ENCODE measurements at places on chromosomes 5 and 9.

DNA sequence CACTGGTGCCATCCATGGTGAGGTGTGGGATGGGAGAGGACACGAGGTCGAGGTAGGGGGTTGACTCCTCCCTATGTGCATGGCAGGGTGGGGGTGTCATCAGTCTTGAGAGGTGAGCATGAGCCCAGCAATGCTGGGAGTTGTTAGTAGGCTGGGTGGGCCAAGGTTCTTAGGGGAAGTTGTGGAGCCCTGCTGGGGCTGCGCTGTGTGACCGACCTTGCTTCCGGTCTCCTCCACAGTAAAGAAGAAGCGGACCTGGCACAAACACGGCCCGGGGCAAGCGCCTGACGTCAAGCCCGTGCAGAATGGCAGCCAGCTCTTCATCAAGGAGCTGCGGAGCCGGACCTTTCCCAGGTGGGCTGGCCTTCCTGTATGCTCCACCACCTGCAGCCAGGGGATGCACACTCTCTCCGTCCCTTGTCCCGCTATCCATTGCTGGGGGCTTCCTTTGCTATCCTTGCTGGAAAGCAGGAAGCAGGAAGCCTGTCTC is 59.8 kb downstream of the PHF2 start:
- no peak for DNase-seq

- DNase-seq = no peak
Measured at GRCh38 chr5:150498501-150498900, 9.4 kb upstream of the NDST1 start.

- no peak for DNase-seq
Measured at GRCh38 chr5:123814801-123815470, 303.0 kb downstream of the CSNK1G3 start.

GRCh38 chr9:37778534-37778933 is 6.3 kb downstream of the EXOSC3 start:
- DNase-seq = no peak

DNA sequence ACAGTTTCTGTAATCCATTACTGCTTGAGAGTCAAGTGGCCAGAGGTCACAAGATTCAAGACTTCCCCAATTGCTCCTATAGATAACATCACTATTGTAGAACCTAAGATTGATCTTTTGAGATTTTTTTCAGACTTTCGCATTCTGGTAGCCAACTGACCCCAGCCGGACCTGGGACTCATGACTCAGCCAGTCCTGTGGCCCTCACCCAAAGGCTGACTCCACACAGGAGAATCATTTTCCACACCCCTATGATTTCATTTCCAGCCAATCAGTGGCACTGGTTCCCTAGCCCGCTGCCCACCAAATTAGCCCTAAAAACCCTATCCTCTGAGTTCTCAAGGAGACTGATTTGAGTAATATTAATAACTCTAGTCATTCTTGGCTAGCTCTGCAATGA is 36.2 kb downstream of the TARS1 start:
- no peak for DNase-seq

- no peak for DNase-seq
Measured at GRCh38 chr5:3120028-3120427, 368.6 kb upstream of the IRX2 start.

DNA sequence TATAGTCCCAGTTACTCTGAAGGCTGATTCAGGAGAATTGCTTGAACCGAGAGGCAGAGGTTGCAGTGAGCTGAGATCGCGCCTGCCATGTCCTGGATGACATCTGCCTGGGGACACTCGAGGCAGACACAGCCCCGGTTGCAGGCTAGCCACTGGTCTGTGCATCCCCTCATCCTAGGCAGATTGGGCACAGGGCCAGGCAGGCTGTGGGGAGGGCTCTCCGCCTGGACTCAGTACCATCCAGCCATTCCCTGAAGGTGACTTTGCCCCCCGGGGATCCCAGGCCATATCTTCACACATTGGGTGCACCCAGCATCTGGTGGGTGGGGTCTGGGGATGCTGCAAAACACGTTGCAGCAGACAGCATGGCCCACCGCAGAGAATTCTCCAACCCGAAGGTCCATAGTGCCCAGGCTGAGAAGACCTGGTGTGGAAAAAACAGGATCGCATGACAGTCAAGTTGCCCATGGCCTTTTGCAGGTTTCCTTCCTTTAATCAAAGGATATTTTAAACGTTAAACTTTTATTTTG is 50.9 kb upstream of the SUSD3 start:
- no peak for DNase-seq

DNA sequence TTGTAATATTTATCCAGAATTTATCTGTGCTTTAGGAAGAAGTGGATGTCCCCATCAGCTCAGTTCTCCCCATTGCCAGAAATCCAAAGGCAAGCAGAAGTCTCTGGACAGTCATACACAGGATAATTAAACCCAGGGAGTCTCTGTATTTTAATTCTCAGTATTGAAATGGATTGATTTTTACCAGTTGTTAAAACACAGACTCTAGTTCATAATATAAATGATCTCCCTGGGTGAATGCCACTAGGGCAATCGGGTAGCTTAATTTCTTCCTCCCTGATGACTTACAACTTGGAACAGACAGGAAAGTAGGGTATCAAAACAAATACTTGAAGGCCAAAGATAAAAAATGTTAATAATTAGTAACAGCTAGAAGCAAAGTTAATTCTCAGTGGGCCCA is 66.5 kb upstream of the DAP start:
- DNase-seq = no peak

GRCh38 chr9:14501366-14501765 is 187.4 kb upstream of the NFIB start:
- no peak for DNase-seq

DNA sequence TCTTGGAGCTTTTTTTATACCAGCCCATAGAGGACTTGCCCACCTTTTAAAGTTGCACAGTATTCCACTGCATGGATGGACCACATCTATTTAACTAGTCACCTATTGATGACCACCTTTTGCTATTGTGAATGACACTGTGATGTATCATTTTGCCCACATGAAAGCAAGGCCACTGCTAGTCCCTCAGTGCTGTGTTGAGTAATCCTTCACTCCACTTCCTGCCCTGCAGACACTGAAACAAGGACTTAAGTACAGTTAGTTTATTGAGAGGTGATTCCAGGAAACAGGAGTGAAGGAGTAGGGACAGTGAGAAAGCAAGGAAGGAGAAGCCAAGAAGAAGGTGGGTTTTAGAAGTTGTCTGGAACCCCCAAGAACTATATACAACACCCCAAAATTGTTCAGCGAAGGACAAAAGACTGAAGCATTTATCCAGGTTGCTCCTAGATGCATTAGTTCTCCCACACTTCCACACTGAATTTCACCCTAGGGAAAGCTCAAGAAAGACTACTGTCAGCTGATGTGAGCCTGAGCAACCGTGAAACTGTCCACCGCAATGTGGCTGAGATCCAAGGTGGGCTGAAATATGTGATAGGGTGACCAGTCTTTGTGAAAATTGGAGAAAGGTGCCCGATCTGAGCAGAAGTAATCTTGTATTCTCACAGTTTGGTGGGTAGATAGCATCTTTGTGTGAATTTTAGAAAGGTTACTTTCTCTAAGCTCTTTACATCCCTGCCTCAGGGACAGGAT is 45.2 kb upstream of the ANKRD31 start:
- no peak for DNase-seq

DNA sequence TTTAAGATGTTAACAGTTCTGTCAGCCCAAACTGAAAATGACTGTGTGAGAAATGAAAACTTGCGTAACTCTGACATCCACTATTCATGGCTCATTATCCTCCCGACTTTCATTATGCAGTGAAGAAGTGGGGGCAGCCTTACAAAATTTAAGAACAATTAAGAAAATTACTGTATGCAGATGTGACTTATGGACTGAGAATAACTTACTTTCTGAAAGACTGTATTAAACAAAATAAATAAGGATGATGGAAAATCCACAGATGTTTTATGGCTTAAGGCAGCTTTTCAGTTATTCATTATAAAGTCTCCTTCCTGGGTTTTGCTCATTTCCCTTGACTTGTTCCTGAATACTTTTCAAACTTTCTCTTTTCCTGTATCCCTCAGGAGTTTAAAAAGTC is 55.2 kb downstream of the GRIN3A start:
- DNase-seq = no peak

DNA sequence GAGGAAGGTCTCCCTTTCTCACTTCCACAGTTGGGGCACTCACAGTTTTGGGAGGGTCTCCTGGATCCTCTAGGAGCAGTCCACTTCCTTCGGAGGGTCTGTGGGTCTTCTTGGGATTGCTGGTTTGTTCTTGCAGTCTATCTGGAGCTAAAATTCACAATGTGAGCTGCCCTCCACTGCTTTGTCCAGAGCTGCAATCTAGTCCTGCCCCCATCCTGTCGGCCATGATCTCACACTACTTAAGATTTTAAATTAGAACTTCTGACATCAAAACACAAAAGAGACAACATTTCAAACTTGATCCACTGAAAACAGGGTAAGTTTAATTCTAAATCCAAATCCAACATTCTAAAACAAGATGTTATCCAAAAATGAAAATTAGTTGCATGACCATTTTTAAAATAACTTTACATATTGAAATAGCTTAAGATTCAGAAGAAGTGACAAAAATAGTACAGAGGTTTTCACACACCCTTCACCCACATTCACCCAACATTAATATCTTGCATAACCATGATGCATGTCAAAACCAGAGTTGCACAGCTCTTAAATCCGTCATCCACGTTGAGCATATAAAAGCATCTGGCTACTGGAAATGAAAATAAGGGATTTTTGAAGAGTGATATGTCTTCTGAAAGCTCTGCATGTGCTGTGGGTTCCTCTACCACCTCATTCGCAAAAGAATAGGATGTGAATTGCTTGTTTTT is 113.7 kb upstream of the EPB41L4A start:
- DNase-seq = no peak

DNA sequence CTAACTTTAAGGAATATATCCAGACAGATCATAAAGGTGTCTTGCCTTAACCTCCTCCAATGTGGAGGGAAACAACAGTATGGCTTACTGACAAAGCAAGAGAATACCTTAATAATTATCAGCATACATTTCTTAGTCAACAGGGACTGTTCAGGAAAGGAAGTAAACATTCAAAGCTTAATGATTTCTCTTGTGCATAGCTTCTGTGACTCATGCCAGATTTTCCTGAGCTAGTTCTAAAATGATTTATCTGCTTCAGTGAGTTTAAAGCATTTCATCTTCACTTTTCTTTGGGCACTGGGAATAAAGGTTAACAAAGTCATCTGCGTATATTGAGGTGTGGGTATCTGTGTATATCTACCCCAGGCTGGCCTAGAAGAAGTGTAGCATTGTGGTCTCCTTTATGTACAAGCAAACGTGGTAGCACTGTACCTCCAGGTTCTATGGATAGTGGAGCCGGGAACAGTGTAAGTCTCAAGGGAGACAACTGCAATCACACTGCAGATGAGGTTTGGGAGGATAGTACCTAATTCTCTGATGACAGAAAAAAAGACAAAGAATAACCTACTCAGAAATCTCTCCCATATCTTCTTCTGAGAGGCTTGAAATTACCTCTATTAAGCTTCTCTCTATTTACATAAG is 284.1 kb downstream of the HCN1 start:
- no peak for DNase-seq

DNA sequence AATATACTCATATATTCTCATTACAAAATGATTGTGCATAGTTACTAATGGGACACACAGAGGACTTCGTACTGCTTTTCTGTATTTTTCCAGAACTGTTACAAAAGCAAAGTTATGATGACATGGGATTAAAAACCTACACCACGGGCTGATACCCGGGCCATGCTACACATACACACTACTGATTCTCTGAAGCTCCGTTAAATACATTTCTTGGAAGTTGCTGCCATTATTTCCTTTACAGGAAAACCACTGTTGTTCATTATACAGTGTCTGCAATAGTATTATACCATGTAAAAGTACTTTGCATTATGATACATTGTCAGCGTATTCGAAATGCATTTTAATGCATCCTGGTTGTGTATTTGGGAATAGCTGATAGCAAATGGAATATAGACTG is 32.5 kb downstream of the EBF1 start:
- no peak for DNase-seq

DNA sequence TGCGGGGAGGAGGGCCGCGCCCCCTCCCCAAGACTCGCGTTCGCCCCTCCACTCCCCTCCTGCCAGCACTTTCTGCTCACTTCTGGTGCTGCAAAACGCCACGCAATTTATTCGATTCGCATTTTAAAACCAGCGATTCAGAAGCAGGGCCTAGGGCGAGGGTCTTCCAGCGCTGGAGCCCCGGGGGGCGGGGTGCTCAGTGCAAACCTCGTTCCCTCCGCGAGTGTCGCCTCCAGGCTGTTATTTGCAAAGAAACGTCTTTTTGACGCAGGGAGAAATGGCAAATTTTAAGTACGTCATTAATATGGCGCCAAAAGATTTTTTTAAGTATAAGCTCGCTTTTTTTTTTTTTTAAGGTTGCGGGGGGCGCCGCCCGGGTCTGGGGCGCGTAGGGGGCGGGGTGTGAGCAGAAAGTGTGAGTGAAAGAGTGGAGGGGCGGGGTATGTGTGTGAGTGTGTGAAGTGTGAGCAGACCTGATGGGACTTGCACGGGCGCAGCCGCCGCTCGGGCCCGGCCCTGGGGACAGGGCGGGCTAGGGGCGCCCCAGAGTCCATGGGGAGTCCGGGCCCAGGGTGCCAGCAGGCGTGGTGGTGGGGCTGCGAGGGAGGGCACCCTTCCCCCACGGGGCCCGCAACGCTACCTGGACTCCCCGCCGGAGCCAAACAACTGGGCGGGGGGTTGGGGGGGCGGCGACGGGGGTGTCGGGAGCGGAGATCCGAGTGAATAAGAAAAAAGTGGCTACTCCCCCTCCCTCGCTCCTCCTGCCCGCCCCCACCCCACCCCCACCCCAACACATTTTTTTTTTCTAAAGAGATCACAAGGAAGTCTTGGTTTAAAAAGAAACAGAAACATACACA is at the start of gene JADE2:
Gene JADE2, plus strand, starts transcription at position 845 of the 857 bp plus-strand sequence. CDS start 10,188 bp downstream, outside the sequence.
- peak; percentile 84 for DNase-seq

DNA sequence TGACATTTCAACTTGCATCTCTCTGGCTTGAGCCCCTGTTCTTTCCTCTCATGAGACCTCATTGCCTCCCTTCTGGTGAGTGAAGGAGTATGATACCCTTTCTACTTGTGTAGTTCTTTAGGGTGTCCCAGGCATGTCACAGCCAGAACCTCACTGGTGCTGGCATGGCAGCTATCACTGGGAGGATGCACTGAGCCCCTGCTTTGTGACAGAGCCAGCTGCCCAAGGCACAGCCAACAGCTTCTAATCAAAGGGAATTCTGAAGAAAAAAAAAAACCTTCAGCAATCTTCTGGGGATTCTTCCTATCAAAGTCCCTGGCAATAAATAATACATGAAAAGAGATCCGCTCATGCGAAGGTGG is 652.6 kb upstream of the KLF4 start:
- no peak for DNase-seq

DNA sequence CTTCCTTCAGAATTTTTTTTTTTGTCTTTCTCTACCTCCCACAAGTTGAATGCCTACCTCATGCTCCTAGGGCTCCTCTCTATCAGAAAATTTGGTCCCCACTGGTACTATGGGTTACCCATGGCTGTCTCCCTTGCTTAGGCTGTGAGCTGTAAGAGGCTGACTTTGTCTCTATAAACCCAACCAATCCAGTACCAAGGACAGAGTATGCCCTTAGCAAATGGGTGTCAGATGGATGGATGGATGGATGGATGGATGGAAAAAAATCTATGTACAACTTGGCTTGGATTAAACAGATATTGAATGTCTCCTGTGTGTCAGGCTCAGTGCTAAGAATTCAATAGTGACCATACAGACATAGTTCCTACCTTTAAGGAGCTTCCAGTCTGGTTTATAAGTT is 398.2 kb upstream of the TRPC7 start:
- no peak for DNase-seq
